Astrocyte of the spinal cord (primary cell): ENCODE measurements at places on chromosomes 13 and 19.

DNA sequence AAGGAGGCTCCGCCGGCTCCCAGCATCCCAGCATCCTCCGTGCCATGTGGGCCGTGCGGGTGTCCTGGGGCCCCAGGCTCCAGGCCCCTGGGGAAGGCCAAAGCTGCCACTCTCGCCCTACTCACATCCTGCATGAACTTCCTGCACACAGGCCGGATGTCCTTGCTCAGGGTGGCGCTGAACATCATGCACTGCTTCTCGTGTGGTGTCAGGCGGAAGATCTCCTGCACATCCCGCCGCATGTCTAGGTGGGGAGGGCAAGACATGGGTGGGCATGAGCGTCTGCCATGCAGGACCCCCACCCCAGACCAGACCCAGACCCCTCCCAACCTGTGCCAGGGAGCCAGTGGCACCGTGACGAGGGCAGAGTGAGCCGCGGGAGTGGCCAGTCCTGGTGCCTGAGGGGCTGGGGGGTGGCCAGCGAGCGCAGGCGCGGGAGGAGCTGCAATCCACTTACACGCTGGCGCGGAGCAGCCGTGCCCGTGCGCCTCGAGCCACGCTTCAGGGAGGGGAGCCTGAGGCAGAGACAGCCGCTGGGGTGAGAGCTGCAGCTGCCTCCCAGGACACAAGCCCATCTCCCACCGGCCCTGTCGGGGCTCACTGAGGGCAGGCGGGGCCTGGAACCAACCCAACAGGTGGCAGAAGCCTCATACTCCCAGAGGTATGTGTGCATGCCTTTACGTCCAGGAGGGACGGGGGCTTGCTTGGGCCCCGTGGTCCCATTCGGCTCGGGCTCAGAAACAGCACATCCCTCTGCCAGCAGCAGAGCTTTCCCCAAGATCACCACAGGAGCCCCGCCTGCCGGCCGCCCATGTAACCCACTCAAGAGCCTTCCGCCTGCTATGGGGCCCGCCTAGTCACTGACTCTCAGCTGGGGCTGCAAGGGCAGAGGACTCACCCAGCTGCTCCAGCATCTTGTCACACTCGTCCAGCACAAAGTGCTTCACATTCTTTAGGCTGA is 8.8 kb downstream of the DDX39A start:
- DNase-seq: no peak

DNA sequence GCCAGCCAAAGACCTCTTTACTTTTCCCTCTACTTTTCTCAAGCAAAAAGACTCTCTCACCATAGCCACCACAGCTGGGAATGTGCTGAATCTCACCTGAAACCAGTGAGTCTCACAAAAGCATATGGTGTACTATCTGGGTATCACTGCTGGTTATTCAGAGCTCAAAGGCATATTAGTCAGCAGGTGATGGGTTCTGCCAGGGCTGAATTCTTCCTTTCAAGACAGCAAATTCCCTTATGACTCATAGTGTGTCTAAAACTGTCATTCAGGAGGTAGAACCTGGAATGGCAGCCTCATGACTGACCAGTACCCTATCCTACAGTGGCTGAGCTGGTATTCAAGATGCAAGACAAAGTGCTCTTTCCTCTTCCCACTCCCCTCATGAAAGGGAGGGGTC is 2859.1 kb downstream of the PCDH9 start:
- peak; percentile 3 for DNase-seq

GRCh38 chr13:90154311-90154960 is 1193.1 kb upstream of the MIR17HG start:
- DNase-seq: no peak

DNA sequence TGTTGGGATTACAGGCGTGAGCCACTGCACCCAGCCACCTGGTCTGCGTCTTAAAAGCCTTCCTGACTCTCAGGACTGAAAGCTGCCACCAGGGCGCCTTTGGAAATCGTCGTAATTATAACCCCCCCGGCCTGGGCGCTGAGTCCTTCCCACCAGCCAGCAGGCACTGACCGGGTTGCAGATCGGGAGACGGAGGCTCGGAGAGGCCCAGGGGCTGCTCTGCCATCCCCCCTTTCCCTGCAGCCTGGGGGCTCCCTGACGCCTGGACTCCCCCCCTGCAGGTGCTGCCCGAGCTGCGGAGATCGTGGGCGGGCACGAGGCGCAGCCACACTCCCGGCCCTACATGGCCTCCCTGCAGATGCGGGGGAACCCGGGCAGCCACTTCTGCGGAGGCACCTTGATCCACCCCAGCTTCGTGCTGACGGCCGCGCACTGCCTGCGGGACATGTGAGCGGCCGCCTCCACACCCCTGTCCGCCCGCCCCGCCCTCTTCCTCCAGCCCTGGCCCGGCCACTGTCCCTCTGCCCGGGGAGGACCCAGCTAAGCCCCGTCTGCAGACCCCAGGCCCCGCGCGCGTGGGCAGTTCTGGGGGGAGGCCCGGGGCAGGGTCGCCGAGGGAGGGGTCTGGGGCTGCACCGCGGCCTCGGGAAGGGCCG is 2.5 kb downstream of the PRTN3 start:
- no peak for DNase-seq

- peak; percentile 37 for DNase-seq
Measured at GRCh38 chr13:41547251-41548000, 90.1 kb downstream of the RGCC start.

DNA sequence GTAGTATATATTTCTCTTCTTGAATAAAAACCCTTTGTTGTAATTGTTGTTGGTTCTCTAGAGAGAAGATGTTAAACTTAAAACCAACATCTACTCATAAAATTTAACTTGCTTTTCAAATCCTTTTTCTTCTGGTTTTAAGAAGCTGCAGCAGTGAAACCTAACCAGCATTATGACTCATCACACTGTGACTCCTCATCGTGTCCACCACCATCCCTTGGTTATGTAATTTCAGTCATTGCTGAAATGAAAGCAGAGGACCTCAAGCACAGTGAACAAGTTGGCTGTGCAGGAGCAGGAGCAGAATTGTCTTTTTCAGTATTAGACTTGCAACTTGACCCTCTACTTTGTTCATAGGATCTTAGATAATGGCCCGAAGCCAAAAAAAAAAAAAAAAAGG is 64.9 kb upstream of the HTR2A start:
- peak; percentile 87 for DNase-seq

DNA sequence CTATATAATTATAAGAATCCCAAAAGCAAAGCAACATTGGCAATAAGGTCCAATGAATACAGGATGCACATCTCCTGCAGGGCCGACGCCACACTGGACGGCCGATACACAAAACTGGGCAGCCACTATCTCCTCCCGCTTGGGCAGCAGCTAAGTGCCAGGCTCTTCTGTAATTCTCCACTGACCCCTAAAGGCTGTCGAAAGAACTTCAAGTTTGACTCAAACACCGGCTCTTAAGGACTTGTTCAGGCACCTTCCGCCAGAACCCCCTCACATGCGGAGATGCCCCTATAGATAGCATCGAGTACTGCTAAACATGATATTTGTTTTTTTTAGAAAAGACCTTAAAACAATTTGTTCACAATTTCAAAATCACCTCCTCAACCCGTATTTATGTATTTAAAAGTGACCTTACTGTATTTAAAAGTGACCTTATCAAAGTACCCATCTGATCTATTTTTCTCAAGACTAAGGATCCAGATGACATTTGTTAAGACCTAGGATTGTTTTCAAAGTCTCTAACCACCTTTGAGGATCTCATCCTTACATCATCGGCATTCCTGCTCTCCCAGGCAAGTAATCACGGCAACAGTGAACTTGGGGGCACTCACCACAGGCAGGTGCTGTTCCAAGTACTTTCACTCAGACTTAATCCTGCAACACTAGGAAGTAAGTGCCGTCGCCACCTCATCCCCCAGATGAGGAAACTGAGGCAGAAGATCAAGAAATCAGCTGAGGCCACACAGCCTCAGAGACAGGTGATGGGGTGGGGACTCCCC is 77.8 kb downstream of the TUBGCP3 start:
- peak; percentile 70 for DNase-seq

- DNase-seq: peak; percentile 87
Measured at GRCh38 chr19:5138606-5139582, 170.0 kb downstream of the KDM4B start.

DNA sequence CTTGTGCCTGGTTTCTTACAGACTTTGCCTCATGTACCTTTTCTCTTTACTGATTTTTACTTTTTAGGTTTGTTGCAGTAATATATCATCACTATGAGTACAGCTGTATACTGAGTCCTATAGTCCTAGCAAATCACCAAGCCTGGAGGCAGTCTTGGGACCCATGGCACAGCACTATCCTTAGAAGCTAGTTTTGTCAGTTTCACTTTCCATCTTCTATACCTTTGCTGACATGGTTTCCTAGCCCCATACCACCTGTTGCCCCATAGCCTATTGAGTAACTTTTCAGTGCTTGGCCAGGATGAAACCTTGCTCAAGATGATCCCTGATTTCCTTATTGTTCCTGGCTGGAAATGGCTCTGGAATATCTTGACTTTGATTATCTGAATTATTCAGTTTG is 826.4 kb downstream of the GPC5 start:
- DNase-seq: no peak

DNA sequence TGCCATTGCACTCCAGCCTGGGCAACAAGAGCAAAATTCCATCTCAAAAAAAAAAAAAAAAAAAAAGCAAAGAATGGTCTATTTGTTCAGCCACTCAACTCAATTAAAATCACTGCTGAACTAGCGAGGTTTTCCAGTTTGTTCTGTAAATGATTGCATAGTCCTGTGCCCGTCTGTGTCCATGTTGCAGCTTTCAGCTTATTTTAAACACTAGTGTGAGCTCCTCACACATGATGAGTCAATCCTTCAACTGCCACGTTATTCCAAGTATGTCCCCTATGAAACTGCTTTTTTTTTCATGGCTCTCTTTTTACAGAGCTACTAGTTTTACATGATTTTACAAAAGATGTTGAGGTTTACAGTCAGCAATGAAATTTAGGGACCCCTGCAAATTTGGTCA is 12.2 kb downstream of the SUGP2 start:
- peak; percentile 46 for DNase-seq

GRCh38 chr13:38875186-38875875 is 115.3 kb downstream of the STOML3 start:
- no peak for DNase-seq

GRCh38 chr13:53445686-53446085 is 417.1 kb downstream of the OLFM4 start:
- no peak for DNase-seq

DNA sequence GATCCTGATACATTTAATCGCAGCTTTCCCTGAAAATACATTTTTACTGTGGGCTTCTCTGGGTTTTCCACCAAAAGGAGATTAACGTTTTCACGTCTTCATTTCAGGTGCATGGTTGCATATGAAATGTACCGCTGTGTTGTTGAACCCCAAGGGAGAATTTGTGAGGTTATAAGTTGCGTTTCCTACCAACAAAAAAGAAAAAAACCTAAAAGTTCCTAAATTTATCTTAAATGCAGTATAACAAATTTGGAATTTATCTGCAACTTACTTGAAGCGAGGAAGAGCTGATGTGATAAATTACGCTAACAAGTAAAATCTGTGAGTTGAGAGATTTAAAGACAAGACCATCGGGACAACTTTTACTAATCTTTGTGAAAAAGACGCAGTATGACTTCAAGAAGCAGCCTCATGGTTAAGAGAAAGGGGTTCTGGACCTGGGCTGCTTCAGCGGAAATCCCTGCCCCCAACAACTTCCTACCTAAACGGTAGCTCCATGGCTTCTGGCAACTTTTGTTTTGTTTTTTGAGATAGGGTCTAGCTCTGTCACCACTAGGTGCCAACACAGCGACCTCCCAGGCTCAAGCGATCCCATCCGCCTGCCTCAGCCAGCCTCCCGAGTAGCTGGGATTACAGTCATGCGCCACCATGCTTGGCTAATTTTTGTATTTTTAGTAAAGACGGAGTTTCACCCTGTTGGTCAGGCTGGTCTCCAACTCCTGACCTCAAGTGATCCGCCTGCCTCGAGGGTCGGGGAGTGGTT is 958 bp upstream of the OBI1 start:
- DNase-seq: peak; percentile 9

DNA sequence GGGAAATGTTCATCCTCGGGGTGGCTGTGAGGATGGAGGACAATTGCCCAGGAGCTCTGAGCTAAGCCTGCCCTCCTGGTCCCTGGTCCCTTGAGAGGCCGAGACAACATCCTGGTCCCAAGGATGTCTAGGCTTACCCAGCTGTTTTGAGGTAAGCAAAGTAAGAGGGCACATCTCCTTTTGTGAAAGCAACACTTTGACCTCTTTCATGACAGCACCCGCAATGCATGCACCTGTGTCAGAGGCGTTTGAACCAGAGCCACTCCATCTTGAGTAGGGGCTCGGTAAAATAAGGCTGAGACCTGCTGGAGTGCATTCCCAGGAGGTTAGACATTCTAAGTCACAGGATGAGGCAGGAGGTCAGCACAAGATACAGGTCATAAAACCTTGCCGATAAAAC is 43.1 kb upstream of the ANKRD10 start:
- DNase-seq: no peak

GRCh38 chr13:39298951-39299350 is 260.7 kb downstream of the NHLRC3 start:
- DNase-seq: no peak

DNA sequence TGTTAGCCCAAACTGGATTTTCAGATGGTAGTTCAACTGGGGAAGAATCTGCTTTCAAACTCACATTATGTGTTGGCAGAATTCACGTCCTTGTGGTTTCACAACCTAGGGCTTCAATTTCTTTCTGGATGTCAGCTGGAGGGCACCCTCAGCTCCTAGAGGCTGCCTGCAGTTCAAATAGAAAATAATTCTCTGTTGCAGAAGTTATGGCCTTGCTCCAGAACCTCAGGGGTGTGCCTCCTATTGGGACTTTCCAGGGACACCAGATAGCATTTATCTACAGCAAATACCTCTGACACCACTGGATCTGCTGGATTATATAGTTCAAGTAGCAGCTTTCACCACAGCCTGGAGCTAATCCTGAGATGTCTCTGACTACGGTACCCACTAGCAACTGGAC is 11.8 kb upstream of the RB1 start:
- no peak for DNase-seq

DNA sequence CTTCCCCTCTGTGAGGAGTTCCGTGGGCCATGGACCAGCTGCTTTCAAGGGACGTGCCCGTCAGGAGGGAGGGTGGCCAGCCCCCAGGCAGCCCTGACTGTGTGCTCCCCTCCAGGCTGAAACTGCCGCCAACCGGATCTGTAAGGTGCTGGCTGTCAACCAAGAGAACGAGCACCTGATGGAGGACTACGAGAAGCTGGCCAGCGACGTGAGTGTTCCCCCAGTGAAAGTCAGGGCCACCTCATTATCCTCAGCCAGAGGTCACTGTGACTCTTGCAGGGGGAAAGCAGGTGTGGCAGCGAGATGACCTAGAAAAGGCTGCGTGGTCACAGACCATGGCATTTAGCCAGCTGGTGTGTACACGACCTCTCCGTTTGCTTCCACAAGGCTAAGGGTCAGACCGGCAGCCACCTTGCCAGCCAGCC is 29.9 kb downstream of the CAPN12 start:
- no peak for DNase-seq

- DNase-seq: no peak
Measured at GRCh38 chr13:108020027-108020426, 195.3 kb downstream of the LIG4 start.

DNA sequence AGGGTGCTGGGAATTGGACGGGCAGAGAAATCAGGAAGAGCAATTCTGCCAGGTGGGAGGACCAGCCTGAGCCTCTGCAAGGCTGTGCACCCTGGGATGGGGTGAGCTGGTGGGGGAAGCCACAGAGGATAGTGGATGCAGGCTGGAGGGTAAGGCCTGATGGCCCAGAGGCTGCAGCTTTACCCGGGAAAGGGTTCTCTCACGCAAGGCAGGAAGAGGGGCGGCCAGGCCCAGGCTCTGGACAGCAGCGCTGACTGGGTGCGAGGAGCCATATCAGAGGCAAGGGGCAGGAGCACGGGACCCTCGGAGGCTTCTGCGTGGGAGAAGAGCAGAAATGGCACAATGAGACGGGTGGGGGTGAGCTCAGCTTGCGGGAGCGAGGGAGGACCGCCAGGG is 104.6 kb downstream of the SOX1 start:
- DNase-seq: no peak

- DNase-seq: no peak
Measured at GRCh38 chr19:50794876-50795663, 4.9 kb downstream of the ACP4 start.
